ENCODE measurements at places on chromosomes 5 and 9.

DNA sequence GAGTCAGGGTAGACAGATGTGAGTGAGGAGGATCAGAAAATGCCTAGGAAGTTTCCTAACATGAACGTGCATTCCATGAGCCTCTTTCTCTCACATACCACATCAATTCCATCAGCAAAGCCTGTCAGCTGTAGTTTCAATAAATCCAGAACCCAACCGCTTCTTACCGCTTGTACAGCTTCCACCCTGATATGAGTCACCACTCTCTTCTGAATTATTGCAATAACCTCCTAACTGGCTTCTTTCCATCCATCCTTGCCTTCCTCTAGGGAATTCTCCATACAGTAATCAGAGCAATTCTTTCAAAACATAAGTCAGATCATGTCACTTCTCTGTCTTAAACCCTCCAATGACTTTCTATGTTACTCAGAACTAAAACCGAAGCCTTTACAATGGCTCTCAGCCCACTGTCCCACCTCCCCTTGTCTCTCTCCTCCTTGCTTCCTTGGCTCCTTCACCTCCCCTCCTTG lies 8.1 kb upstream of the RAD23B start:
- no peak for DNase-seq

- DNase-seq = no peak
Measured at GRCh38 chr9:127555840-127556820, 55.9 kb upstream of the STXBP1 start.

DNA sequence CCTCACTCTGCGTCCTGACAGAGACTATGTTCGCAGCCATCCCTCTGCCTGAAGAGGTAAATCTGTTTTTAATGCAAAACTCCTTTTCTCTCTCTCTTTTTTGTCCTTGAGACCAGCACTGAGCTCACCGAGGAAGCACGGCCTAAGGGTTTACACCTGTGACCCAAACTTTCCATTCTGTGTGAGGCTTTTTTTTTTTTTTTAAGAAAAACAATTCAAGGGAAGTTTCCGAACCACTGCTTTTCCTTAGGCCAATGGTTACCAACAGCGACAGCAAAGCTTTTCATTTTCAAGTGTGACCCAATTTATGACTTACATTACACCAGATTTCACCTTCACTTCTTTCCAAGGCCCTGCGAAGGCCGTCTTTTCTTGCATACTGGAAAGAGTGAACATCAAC lies 205.9 kb downstream of the EFNA5 start:
- no peak for DNase-seq

GRCh38 chr5:115941051-115941675 lies 21.1 kb upstream of the LVRN start:
- DNase-seq = no peak

DNA sequence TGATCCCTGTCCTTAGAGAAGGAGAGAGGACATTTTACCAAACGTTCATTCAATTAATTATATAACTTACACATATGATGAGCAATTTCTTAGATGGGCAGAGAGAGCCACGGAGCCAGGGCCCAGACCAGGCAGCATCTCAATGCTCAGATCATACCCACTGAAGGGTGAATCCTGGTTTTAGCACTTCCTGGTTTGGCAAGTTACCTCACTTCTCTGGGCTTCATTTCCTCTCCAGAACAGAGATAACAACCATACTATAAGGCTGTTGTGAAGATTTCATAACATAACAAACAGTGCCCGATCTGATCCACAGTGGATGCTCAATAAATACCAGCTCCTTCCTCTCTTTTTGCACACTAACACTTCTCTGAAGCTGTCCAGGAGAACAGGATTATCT lies 271.1 kb downstream of the DENND1A start:
- no peak for DNase-seq

DNA sequence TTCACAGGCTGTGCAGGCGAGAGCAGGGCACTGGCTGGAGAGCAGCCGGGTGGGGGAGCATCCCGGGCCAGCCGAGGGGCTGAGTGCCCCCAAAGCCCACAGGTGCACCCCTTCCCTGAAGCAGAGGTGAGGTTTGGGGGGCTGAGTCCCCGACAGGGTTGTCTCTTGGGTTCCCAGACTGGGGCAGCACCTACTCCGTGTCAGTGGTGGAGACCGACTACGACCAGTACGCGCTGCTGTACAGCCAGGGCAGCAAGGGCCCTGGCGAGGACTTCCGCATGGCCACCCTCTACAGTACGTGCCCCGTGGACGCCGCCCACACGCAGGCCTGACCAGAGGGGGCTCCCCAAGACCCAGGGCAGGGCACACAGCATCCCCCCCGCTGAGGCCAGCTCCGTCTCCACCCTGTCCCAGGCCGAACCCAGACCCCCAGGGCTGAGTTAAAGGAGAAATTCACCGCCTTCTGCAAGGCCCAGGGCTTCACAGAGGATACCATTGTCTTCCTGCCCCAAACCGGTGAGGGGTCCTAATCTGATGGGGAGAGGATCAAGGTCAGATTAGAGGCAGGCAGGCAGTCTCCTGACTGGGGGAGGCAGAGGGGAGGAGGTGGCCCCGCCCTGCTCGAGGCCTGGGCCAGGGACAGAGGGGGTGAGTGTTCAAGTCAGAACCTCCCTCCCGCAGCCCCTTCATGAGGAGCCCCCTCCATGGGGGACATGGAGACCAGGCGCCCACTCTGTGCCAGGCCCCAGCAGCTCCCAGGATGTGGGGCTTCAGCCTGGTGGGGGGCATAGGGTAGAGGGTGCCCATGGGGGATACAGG lies 2.7 kb downstream of the PTGDS start:
- DNase-seq = no peak

DNA sequence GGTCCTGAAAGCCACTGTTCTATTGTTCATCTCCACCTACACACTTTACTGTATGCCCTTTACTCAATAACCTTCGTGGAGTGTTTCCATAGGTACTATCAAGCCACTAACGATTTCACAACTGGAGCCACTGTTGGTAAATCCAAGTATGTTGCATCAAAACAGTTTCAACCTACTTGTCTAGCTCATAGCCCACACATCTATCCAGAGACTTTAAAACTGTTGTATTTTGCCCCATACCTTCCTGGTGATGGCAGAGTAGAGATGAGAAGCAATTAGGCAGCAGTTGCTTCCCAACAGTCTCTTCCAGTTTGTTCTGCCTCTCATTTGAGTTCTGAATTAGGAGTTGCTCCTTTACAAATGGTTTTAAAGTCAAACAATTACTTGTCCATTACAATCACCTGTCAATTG lies 607 bp downstream of the FAXDC2 start:
- no peak for DNase-seq

DNA sequence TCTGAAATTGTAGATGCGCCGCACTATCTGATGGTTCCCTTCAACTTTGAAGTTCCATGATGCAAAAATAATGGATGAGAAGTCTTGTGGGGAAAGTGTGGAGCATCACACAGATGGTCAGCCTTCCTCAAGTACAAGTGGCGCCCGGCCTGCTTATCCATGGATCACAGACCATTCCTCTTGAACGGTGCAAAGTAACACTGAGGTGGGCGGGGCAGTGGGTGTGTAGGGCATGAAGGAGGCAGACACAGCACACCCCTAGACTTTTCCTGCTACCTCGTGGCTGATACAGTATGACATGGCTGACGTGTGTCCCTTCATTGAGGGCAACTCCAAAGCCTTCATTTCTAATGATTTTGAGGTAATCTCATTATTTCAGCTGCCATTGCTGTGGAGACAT lies 2.5 kb upstream of the GNG10 start:
- no peak for DNase-seq
